A549 treated with RU486 at 1 μM for 4 hours (cell line): ENCODE measurements at places on chromosomes 4 and X. TPM values are rescaled to one million over a fixed set of nuclear protein-coding genes. Genes with fewer than 3 reads are reported as not detected.

EVC2 gene
- 2.1 to 2.6 TPM (median 2.3 TPM) in 5 replicates for total RNA-seq

HAUS3 gene
- 2.7 to 8.8 TPM (median 7.6 TPM) in 5 replicates for total RNA-seq

IGSF1 gene
- total RNA-seq, result 0.27 to 0.36 TPM (median 0.31 TPM) in 5 replicates

AIFM1 gene
- total RNA-seq, result 66.5 to 80.2 TPM (median 77.4 TPM) in 5 replicates

NAA11 gene
- total RNA-seq, result not detected in 5 replicates

PROM1 gene
- total RNA-seq, result 0.08 to 0.34 TPM (median 0.32 TPM) in 3 of 5 replicates, not detected in the others

CTAG1A gene
- not detected in 5 replicates for total RNA-seq

NEUROG2 gene
- total RNA-seq, result 0.06 TPM in 1 of 5 replicates, not detected in the others

PARM1 gene
- total RNA-seq, result 0.62 to 0.77 TPM (median 0.65 TPM) in 5 replicates

JCHAIN gene
- 0.45 to 1.4 TPM in 2 of 5 replicates, not detected in the others for total RNA-seq

SMARCAD1 gene
- 5.3 to 13.8 TPM (median 11.9 TPM) in 5 replicates for total RNA-seq

SAGE1 gene
- 0.03 TPM in 1 of 5 replicates, not detected in the others for total RNA-seq

ZGRF1 gene
- total RNA-seq, result 1.5 to 3.9 TPM (median 3.0 TPM) in 5 replicates

STBD1 gene
- total RNA-seq, result 6.0 to 8.6 TPM (median 8.6 TPM) in 5 replicates

MAGEC3 gene
- not detected in 5 replicates for total RNA-seq

PAGE2B gene
- not detected in 5 replicates for total RNA-seq

PPP2R2C gene
- total RNA-seq, result 28.1 to 37.9 TPM (median 35.6 TPM) in 5 replicates

NDST3 gene
- total RNA-seq, result not detected in 5 replicates

POU3F4 gene
- not detected in 5 replicates for total RNA-seq

IL2RG gene
- total RNA-seq, result 0.21 to 0.24 TPM (median 0.23 TPM) in 4 of 5 replicates, not detected in the other

SPATA4 gene
- 0.15 to 0.20 TPM (median 0.20 TPM) in 3 of 5 replicates, not detected in the others for total RNA-seq

S100G gene
- total RNA-seq, result not detected in 5 replicates

ATXN3L gene
- total RNA-seq, result not detected in 5 replicates
